ENCODE measurements at places on chromosomes 6 and 20.
A peak's percentile ranks its signal among the peaks of the same experiment; 100 is the strongest.

GRCh38 chr6:47141171-47141570 lies 99.0 kb upstream of the ADGRF1 start:
- DNase-seq, result no peak

- peak; percentile 93 for DNase-seq
Measured at GRCh38 chr20:47576516-47577033, 74.9 kb downstream of the NCOA3 start.

DNA sequence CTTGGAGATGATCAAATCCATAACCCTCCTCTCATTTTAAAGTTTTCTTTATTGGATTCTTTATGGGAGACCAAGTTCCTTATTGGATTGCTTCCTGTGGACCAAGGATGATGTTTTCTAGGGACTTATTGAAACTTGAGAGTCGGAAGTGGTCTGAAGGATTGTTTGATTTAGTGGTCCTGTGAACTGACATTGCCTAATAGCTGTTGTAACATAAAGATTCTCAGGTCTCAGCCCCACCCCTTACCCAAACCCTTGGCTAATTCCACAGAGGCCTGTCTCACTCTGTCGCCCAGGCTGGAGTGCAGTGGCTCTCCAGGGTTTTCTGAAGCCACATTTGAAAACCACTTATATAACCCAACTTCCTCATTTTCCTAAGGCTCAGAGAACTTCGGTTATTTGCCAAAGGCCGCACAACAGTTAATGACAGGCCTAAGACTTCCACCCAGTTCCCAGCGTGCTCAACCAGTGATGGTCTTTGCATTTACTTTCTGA lies 77.0 kb downstream of the ATXN1 start:
- DNase-seq, result no peak

- peak; percentile 67 for DNase-seq
Measured at GRCh38 chr6:109455437-109456110, at the start of gene MICAL1. Gene MICAL1, minus strand, starts transcription at chr6:109455772. Its CDS starts 1,576 bp downstream, at chr6:109454196.

DNA sequence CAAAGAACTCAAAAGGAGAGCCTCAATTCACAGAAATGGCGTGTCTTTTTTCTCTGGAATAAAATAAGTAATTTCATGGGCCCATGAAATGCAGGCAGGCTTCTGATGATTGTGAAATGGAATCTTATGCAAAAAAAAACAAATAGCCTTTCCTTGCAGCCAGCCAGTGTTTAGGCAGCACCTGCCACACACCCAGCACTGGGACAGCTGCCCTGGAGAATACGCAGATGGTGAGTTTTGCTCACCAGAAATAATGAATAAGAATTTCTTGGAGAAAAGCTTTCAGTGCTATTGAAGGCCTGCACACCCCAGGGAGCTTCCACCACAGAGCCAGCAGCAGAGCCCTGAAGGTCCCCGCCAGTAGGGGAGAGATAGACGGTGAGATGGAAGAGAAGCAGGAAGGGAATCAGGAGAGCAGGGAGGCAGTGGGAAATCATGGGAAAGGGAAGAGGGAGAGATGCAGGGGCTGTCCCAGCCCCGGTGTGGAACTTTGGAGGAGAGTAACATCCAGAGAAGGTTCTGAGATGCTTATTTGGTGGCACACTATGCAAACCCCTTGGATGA lies 54.9 kb downstream of the PXDC1 start:
- DNase-seq, result no peak

Data from kidney (tissue), 22 donors.